ENCODE measurements at places on chromosomes 12 and 14.
A peak's percentile ranks its signal among the peaks of the same experiment; 100 is the strongest.

- H3K27me3 ChIP-seq, result no peaks in the 10 kb centered on the region
- peaks cover 30% of the 10 kb centered on the region for H3K36me3 ChIP-seq
Measured at GRCh38 chr14:39368261-39368959, 63.8 kb downstream of the FBXO33 start.

GRCh38 chr14:98733536-98733935 lies 538.5 kb downstream of the BCL11B start:
- H3K4me3 ChIP-seq, result no peak overlapping the region
- no peaks in the 10 kb centered on the region for H3K4me1 ChIP-seq
- H3K36me3 ChIP-seq, result no peaks in the 10 kb centered on the region
- H3K27ac ChIP-seq, result no peak overlapping the region
- H3K27me3 ChIP-seq, result no peaks in the 10 kb centered on the region

DNA sequence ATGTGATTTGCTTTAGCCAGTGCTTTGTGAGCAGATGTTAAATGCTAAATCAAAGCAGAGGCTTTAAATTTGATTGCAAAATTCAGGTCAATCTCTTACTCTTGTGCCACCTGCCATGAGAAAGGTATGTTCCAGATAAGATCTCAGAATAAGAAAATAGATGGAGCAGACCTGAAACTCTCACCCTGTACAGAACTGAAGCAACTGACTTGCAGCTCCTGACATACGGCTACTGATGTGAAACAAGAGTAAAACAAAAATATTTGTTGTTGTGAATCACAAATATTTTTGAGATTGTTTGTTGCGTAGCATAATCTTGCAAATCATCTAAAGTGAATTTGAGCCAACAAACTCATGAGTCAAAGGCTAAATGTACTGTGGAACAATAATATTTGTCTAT lies 3.5 kb upstream of the OSBPL8 start:
- DNase-seq, result no peak
- H3K27ac ChIP-seq, result no peak overlapping the region
- peaks cover 12% of the 10 kb centered on the region for H3K4me1 ChIP-seq
- peaks cover 3% of the 10 kb centered on the region for H3K36me3 ChIP-seq
- no peak overlapping the region for H3K4me3 ChIP-seq

DNA sequence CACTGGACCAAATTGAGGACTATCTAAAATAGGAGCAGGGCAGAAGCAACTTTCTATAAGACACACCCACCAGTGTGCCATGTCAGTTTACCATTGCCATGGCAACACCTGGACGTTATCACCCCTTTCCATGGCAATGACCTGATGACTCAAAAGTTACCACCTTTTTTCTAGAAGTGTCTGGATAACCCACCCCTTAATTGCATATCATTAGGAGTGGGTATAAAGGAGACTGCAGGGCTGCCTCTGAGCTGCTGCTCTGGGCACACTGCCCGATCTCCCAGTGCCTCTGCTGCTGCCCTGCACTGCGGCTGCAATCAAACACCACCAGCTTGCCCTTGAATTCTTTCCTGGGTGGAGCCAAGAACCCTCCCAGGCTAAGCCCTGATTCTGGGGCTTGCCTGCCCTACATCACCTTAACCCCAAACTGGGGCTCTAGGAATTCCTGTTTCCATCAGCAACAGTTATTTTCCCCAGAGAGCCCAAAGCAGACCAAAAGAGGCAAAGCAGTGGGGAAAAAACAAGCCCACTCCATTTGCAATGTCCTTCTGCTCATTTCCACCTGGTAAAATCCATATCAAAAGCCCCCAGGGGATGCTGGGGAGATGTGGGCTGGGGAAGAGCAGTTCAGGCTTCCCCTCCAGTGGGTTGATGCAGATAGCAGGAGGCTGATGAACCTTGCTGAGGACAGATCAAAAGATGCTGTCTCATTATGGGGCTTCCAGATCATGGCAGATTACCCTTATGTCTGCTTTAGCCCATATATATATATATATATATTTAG lies 129.5 kb upstream of the NCOR2 start:
- H3K36me3 ChIP-seq, result no peaks in the 10 kb centered on the region
- DNase-seq, result no peak
- peaks cover 19% of the 10 kb centered on the region for H3K27me3 ChIP-seq
- peaks cover 7% of the 10 kb centered on the region for H3K4me1 ChIP-seq

DNA sequence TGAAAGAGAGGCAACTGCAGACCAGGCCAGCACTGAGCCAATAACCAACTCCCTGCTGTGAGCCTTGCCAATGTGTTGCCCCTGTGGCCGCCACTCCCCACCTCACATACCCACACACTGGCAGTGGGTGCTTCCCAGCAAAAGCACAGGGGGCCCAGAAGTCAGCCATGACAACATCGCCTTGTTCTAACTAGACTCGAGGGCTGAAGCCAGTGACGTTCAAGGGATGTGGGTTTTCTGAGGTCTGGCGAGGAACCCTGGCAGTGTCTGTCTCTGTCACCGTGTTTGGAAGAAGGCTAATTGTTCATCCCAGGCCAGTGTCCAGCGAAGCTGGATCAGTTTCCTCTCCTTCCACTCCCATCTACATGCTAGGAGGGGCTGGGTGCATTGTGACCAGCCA lies 311.8 kb upstream of the AMIGO2 start:
- peak overlapping the region; percentile 63 for H3K4me3 ChIP-seq
- peak overlapping the region; percentile 100 for H3K27ac ChIP-seq
- H3K36me3 ChIP-seq, result peaks cover 7% of the 10 kb centered on the region
- H3K27me3 ChIP-seq, result no peaks in the 10 kb centered on the region
- peaks cover 69% of the 10 kb centered on the region for H3K4me1 ChIP-seq

GRCh38 chr12:3998968-3999792 lies 126.0 kb upstream of the PARP11 start:
- no peak overlapping the region for H3K27ac ChIP-seq
- H3K27me3 ChIP-seq, result peaks cover 3% of the 10 kb centered on the region
- DNase-seq, result no peak
- H3K4me1 ChIP-seq, result peaks cover 3% of the 10 kb centered on the region
- H3K36me3 ChIP-seq, result no peaks in the 10 kb centered on the region

GRCh38 chr14:56555921-56556570 lies 23.6 kb upstream of the TMEM260 start:
- no peak for DNase-seq
- H3K4me3 ChIP-seq, result no peak overlapping the region
- no peak overlapping the region for H3K27ac ChIP-seq

DNA sequence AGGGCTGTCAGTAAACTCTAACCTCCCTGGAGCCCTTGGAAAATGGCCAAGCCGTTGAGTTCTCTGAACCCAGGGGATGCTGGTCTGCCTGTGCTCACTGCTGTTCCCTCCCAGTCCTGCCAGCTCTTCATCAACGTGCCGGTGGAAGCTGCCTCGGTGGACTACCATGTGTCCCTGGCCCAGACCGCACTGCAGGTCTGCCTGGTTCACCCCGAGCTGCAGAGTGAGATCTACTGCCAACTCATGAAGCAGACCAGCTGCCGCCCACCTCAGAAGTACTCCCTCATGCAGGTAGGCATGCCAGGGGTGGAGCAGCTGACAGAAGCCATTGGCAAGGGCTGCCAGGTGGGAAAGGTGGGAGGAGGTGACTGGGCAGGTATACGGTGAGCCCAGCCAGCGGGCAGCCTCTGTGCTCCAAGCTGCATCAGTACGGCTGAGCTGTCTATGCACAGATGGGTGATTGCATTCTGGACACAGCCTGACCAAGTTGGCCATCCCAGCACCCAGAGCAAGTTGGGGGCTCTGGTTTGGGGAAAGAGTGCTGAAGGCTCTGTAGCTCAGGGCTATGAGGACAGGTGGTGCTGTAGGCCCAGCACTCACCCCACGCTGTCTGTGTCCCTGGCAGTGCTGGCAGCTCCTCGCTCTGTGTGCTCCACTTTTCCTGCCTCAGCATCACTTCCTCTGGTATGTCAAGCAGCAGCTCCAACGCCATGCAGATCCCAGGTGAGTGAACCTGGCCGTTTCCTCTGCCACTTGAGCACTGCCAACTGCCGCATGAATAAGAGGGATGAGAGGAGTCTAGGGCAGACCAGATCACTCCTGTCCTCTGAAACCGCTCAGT lies 21.9 kb downstream of the PIGH start:
- H3K36me3 ChIP-seq, result no peaks in the 10 kb centered on the region
- H3K27ac ChIP-seq, result no peak overlapping the region
- H3K4me3 ChIP-seq, result no peak overlapping the region
- H3K4me1 ChIP-seq, result peaks cover 3% of the 10 kb centered on the region
- DNase-seq, result no peak

- no peak overlapping the region for H3K27ac ChIP-seq
- peaks cover 52% of the 10 kb centered on the region for H3K36me3 ChIP-seq
- H3K4me1 ChIP-seq, result peaks cover 17% of the 10 kb centered on the region
- no peaks in the 10 kb centered on the region for H3K27me3 ChIP-seq
Measured at GRCh38 chr12:117155278-117156060, 34.8 kb downstream of the FBXO21 start.

DNA sequence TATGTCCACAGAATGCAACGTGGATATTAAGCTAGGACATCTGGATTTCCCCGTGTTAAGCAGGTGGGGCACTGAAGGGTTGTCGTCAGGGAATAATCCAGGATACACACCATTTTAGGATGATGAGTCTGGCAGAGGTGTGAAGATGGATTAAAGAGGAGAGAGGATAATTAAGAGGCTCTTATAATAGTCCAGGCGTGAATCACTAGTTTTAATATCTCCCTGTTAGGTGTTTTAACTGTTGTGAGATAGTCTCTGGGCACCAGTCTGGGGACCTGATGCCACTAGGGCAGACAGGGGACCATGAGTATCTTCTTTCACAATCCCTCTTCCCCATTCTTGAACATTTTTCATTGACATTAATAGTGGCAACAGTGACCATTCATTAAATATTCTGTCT lies 216.7 kb downstream of the TBX5 start:
- no peaks in the 10 kb centered on the region for H3K4me1 ChIP-seq
- no peaks in the 10 kb centered on the region for H3K27me3 ChIP-seq
- no peaks in the 10 kb centered on the region for H3K36me3 ChIP-seq
- no peak overlapping the region for H3K4me3 ChIP-seq
- no peak overlapping the region for H3K27ac ChIP-seq
- no peak for DNase-seq

DNA sequence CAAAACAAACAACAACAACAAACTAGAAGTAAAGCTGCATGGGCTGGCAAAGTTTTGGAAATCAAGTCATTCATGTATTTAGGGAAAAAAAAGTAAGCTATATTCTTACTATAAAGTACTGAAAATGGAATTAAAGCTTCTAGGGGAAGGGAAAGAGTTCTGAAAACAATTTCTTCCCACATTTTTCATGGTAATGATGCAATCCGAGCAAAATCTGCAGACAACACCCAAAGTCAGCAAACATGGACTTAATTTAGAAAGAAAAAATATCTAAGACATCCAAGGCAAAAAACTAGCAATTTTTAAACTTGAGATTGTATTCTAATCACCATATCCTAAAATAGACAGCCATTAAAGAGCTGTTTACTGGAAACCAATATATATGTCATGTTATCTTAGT lies 86.3 kb downstream of the LRP6 start:
- H3K27me3 ChIP-seq, result peaks cover 66% of the 10 kb centered on the region
- H3K27ac ChIP-seq, result no peak overlapping the region
- H3K4me1 ChIP-seq, result no peaks in the 10 kb centered on the region
- no peak for DNase-seq
- no peak overlapping the region for H3K4me3 ChIP-seq

DNA sequence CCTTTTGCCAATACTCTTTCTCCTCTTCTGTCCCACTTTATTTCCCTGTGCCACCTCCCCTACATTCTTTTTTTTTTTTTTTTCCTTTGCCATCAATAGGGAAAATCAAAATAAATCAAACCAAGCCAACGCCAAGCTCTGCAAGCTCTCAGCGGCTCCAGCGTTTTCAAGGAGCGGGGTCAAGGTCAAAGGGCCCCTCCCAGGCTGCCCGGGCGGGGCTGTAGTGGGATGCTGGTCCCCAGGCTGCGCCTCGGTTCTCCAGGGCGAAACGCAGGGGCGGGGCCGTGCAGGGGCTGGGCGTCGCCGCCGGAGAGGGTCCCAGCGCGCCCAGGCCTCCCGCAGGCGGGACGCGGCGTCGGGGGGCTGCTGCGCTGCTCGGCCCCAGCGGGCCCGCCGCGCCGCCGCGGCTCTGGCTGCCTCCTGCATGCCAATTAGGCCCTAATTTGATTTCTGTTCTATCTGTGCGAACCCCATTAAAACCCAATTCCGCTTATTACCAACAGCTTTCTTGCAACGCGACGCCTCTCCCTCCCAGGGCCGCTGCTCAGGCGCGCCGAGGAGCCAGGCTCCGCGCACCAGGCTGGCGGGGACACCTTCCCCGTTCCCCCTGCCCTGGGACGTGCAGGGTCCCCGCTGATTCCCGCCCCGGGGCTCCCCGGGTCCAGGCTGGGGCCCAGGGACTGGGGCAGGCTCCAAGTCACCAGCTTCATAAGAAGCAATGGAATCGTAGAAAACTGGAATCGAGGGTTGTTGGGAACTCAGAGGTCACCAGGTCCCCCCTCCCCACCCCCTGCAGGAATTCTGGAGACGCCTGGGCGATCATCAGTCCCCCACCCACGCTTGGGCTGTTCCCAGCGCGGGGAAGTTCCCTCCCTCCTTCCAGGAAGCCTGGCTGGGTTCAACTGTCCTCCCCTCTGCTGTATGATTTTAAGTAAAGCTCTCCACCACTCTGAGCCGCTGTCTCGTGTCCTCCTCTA lies 50.7 kb upstream of the MAP1LC3B2 start:
- H3K27me3 ChIP-seq, result peaks cover 34% of the 10 kb centered on the region
- H3K4me3 ChIP-seq, result peak overlapping the region; percentile 67
- no peaks in the 10 kb centered on the region for H3K36me3 ChIP-seq
- peaks cover 6% of the 10 kb centered on the region for H3K4me1 ChIP-seq
- H3K27ac ChIP-seq, result peak overlapping the region; percentile 36

- no peak overlapping the region for H3K4me3 ChIP-seq
- no peak overlapping the region for H3K27ac ChIP-seq
- H3K27me3 ChIP-seq, result peaks cover 3% of the 10 kb centered on the region
- peaks cover 1% of the 10 kb centered on the region for H3K36me3 ChIP-seq
- no peak for DNase-seq
Measured at GRCh38 chr14:53236708-53237107, 83.6 kb upstream of the DDHD1 start.

- H3K36me3 ChIP-seq, result peaks cover 9% of the 10 kb centered on the region
- H3K27me3 ChIP-seq, result no peaks in the 10 kb centered on the region
- no peak overlapping the region for H3K4me3 ChIP-seq
Measured at GRCh38 chr12:105256011-105256410, 20.0 kb upstream of the APPL2 start.

DNA sequence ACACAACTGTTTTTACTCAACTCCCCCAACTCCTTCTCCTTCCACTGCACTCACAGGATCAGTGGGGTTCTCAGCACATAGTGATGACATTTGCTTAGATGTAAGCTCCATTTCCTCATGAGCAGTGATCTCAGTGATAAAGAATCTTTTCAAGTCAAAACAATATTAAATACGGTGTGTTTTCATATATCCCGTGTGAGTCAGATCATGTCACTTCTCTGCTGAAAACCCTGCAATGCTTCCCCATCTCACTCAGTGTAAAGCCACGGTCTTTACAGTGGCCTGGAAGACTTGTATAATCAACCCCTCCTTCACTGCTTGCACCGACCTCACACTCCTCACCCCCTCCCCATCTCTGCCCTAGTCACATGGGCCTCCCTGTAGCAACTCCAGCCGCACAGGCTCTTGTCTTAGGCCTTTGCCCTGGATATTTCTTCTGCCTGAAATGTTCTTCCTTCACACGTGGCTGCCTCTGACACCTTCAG lies 149.7 kb upstream of the ARHGAP5 start:
- H3K27ac ChIP-seq, result peak overlapping the region; percentile 45
- H3K4me3 ChIP-seq, result no peak overlapping the region
- peak; percentile 55 for DNase-seq
- no peaks in the 10 kb centered on the region for H3K36me3 ChIP-seq
- H3K4me1 ChIP-seq, result peaks cover 9% of the 10 kb centered on the region
- peaks cover 2% of the 10 kb centered on the region for H3K27me3 ChIP-seq

Data from T-helper 2 cell treated with Interferon-gamma antibody and Interleukin-4, amounts not matched to agents 5 μg/mL and 100 μg/mL, for 36 hours (primary cell).